Left kidney (tissue), 8 donors: ENCODE measurements at places on chromosomes 6 and 20. TPM values are rescaled to one million over a fixed set of nuclear protein-coding genes. Genes with fewer than 3 reads are reported as not detected.

The GLP1R gene
- 1.3 TPM for polyA plus RNA-seq

GRCh38 chr6:55047451-55048044 is 126.8 kb upstream of the HCRTR2 start:
- no peak for DNase-seq

- no peak for DNase-seq
Measured at GRCh38 chr6:16535564-16535963, 225.7 kb downstream of the ATXN1 start.

DNA sequence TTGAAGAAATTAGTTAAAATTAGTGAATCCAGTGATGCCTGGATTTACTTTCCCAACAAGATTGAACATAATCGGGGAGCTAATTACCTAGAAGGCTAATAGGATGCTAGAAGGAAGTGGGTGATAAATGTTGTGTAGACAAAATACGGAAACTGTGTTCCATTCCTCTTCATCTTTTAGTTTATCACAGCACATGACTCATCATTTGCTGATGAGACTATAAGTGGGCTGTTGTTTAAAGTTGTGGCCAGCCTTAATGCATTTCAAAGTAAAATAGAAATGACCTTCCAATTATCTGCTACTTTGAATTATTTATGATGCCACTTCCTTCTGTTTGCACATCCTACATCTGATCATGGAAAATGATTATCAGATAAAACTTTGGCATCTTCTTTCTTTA is 43.4 kb downstream of the OGFRL1 start:
- DNase-seq: no peak

DNA sequence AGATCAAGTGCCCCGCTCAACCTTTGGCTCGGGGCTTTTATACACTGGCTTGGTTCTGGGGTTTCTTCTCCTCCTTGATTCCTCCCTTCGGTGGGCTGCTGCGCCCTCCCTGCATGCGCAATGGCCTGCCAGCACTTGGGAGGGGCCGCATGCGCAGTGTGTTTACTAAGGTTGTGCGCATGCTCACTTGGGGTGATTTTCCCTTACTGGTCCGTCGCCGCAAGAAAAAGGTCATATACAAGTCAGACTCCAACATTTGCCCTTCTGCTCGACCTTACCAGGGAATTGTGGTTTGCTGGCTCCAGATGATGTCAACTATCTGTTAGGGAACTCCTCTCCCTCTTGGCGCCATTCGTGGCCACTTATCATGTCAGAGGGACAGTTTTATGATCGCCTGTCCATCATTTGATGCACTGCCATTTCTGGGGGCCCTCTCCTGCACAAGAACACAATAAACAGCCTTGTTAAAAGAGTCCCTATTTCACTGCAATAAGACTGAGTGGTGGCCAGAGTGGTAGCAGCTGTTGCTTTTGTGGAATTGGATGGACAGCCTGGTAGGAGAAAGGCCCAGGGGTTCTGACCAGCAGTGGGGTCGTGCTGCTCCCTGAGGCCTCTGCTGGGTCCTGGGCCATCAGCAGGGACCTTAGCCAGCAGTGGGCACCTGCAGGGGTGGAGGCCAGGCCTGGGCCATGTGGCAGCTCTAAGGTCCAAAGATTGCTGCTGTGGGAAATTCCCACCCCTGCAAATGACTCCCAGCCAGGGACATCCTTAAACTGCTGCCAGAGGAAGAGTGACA is 2.8 kb upstream of the LBP start:
- peak; percentile 86 for DNase-seq

DNA sequence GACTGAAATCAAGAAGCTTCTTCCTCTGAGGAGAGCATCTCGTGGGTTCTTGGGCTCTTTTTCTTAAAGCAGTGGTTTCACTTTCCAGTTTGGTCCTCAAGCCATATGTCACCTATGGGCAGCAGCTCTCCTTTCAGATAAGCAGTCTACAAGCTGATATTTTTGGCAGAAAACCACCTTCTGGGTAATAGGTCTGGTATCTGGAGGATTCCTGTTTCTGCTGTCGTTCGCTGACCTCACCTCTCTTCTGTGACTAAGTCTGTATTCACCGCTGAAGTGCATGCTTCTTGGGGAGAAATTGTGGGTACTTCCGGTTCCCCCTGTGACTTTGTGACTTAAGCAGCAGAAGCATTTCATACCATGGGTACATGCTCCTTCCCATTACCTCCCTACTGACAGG is 193.6 kb downstream of the EDN1 start:
- no peak for DNase-seq

DNA sequence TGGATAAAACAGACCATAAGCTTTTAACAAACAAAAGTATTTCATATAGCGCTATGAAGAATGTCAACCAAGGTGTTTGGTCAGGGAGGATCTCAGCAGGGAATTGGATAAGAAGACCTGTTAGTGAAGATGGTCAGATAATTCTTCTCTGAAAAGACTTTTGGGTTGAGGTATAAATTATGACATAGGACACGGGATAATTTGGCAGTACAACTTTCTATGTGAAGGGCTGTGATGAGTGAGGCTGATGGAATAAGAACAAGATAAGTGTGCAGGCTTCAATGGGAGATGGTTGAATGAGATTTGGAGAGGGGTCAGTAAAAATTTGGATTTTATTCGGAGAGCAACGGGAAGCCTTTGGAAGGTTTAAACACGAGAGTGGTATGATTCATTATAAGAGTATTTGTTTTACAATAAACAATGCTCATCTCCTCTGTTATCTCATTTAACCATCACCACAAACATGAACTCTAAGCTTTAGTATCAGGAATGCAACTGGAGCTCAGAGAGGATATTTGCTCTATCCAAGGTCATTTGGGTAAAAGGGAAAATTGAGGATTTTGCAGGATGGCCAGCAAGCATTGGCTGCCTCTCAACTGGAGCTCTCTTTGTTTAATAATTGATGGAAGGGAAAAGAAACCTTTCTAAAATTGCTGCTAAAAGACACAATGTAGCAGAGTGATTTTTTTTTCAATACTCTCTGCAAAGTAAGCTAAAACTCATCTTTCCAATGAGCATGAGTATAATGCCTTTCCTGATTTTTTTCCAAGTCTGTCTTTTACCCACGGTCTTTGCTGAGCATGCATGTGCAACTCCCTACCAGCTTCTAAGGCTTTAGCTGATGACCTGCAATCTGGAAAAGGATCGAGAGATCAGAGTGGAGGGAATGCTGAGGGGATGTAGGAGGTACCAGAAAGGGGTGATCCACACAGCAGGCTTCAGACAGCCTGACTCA is 534.0 kb downstream of the CBLN4 start:
- DNase-seq: no peak

The AIF1 gene
- polyA plus RNA-seq: 60.5 TPM

DNA sequence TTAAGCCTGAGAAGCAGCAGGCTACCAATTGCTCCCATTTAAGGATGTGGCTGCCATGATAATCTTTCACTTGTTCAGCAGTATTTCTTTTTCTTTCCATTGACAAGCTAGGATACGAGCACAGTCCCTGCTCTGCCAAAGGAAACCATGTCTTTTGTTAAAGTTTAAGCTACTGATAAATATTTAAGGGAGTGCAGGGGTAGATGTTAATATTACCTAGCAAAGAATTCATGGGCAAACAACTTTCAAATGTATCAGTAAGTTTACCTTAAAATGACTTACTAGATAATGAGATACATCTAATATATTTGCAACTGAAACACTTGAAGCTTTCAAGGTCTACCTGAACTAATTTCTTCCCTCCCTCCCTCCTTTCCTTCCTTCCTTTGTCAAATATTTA is 77.3 kb downstream of the OPN5 start:
- peak; percentile 7 for DNase-seq

DNA sequence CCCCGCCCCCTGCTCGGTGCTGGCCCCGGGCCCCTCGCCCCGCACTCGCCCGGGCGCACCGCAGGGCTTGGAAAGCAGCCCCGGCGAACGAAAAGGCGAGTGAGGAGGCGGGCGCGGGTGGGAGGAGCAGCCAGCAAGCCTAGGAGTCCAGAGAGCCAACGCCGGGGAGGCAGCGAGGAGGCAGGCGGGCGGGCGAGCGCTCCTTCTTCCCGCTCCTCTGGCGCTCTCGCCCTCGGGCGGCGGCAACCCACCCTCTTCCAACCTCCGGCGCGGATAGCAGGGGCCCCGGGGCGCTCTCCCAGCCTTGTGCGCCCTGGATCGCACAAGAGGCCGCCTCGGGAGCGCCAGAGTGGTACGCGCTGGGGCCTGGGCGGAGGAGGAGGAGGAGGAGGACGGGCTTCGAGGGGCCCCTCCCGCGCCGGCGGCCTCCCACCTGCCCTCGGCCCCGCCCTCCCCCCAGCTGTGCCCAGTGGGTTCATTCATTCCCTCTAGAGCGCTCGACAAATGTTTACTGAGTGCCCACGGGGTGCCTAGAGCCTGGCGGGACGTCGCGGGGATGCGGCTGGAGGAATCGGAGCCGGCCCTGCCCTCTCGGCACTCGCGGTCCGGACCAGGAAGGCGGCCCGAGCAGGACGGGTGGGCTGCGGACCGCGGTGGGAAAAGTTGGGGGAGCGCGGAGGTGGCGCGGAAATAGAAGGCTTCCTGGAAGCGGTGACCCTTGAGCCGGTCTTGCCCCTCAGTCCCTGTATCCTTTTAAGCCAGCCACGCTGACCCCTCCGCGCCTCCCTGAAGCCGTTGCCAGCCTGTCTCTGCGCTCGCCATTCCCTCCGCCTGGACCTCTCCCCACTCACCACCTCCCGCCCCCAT is at the start of gene BMP7:
Gene BMP7, minus strand, starts transcription at position 351 of the 867 bp plus-strand sequence. CDS start 519 bp downstream, outside the sequence.
- no peak for DNase-seq
